Femur (tissue), 1 donor: ENCODE measurements at places on chromosomes 1 and 21.

DNA sequence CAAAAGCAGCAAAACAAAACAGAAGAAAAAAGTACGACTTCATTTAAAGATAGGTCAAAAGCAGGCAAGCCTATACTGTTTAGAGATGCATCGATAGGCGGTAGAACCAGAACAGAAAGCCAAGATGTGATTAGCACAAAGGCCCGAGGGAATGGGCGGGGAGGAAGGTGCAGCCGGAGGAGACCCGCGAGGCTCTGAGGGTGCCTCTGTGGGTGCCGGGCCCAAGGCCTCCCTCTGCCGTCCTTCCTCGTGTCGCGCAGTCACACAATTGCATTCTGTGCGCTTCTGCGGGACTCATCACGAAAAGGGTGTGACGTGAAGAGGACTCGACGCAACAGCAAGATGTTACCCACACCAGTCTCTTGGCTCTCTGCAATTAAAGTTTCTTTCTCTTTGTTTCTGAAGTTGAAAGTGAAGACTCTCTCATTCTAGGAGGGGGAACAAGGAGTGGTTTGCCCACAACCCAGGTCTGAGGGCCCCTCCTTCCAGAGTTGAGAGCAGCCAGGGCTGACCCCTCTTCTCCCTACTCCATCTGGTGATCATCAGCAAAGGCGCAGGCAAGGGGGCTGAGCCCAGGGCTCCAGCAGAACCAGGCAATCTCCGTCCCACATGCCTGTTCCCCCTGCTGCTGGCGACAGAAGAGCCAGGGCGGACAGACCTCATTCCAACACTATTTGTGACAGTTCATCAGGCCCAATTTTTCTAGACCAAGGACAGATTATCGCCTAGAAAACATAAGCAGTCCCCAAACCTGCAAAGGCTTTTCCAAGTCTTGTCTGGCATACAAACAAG lies 41.0 kb downstream of the NPHP4 start:
- DNase-seq, result peak; percentile 11

DNA sequence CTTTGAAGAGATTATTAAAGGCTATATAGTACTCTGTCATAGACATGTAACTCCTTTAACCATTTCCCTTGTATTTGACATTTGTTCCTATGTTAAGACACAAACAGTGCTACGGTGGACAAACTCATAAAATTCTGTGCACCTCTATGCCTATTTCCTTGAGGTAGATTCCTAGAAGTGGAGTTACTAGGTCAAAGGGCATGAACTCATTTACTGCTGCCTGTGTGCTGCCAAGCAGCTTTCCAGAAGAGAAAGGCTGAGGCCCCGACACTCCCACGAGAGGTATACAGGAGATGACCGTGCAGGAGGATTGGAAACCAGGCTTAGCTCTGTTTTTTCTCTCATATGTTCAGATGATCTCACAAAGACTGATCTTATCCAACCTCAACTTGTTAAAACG lies 34.4 kb upstream of the TENT5C start:
- DNase-seq, result no peak

DNA sequence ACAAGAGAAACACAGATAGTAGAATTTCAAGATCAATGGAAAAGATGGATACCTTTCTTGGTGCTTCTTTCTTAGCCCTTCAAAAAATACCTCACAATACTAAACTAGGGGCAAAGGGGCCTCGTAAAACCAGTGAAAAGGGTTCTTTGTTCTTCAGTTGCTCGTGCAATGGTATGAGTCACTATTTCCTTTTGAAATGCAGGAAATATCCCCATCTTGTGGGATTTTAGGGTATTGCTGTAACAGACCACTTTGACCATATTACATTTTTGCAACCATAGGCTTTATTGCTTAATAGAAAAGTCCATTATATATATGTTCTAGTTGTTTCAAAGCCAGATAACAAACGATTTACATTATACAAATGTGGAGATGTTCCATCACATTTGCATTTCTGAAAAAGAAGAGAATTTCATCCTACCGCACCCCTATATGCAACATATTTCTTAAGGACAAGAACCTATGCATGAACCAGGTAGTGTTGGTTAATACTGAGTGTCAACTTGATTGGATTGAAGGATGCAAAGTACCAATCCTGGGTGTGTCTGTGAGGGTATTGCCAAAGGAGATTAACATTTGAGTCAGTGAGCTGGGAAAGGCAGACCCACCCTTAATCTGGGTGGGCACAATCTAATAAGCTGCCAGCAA lies 88.6 kb upstream of the PKN2 start:
- DNase-seq, result no peak

- DNase-seq, result no peak
These were observed 15.9 kb downstream of the LRRC8B start for GRCh38 chr1:89540406-89540970.

DNA sequence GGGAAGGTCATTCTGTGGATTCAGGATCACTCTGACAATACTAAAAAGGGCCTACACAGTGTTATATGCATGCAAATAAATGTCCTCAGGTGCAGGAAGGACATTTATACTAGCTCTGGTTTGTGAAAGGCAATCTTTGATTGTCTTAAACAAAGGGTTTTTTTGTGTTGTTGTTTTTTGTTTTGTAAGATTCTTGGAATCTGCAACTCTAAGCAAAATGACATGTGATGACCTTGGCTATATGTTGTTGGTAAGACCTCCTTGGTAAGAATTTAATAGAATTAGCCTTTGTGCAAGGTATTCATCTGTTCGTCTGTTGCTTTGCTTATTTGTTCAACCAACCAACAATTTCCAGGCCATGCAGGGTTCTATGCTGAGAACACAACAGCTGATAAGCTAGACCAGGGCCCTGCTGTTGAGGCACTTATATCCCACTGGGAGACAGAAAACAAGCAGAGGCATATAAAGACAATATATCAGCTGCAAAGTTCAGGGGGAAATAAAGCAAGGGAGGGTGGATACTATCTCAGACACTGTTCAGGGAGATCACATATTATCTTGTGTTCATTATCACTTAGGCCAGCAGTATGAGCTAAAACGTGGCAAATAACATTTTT lies 60.3 kb downstream of the FH start:
- DNase-seq, result no peak

- DNase-seq, result no peak
These were observed 80.5 kb downstream of the GALNT2 start for GRCh38 chr1:230147253-230148125.

- no peak for DNase-seq
These were observed 78.7 kb downstream of the SSBP3 start for GRCh38 chr1:54327386-54328065.
